ENCODE measurements at places on chromosomes 13 and 19.

DNA sequence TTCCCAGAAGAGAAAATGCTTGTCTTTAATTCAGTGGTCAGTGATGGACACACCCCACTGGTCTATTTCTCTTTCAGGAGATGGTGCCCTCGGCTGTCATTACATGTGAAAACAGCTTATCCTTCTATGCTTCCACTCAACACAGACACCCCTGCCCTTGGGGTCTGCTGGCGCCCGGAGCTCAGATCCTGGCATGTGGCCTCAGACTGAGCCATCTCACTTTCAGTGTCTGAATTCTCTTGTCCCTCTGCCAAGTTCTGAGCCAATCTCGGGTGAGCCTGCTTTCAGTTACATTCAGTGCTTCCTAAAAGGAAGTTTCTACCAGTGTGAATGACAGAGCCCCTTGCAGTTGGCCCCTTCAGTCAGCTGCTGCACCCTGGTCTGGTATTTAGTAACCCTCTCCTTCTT lies 293.6 kb downstream of the DNAJC15 start:
- no peak for DNase-seq

- DNase-seq = no peak
Observed at GRCh38 chr13:37510441-37510840, 88.1 kb downstream of the POSTN start.

GRCh38 chr13:107545946-107546502 lies 669.3 kb downstream of the LIG4 start:
- no peak for DNase-seq

- no peak for DNase-seq
Observed at GRCh38 chr13:31321457-31321856, 121.7 kb downstream of the B3GLCT start.

- DNase-seq = peak; percentile 89
Observed at GRCh38 chr19:47713046-47714021, at the start of gene EHD2. EHD2 (plus strand) TSS chr19:47713422; CDS start chr19:47716613, 3,191 bp downstream.
